ENCODE measurements at places on chromosomes 6 and 20.

- DNase-seq = no peak
Observed at GRCh38 chr6:94127716-94128115, 708.4 kb upstream of the EPHA7 start.

DNA sequence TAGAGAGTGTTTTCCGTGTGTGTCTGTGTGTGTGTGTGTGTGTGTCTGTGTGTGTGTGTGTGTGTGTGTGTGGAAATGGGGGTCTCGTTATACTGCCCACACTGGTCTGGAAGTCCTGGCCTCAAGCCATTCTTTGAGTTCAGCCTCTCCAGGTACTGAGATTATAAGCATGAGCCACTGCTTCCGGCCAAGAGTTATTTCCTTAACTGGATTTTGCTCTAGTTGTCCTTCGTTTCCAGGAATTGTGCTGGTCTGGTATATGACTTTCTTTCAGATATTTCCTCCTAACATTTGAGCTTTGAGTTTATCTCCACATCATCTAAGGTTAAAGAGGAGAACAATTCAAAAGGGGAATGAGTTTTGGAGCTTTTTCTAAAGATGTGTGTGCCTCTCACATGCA is 124.8 kb downstream of the SH3BGRL2 start:
- DNase-seq = no peak

GRCh38 chr6:163872335-163872734 is 457.8 kb downstream of the QKI start:
- no peak for DNase-seq

DNA sequence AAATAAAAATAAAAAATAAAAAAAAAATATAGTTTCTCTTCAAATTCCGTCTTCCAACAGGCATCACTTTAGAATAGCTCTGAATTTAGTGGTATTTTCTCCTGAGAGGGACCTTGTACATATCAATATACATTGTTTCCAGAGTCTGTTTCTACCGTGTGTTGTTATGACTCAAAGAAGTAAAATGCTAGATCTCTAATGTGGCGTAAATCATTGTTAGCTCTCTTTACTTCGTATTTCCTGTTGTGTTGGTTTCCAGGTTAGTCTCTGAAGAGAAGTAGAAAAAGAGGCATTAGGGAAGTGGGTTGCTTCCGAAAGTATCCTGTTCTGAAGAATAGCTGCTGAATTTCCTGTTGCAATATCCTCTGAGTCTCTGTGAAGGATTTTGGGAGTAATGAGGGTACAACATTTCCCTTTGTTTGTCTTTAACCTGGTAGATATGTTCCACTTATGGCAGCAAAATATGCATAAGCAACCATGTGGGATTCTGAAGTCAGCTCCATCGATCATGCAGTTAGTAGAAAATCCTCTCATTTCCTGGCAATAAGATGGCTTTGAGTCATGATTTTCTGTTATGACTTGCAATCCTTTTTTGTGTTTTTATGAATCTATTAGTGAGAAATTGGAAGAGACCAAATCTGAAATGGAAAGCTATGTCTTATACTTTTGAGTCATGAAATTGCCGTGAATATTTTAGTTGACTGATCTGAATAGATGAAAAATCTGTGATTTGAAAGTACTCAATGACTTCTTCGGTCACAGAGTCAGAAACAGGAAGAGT is 42.0 kb upstream of the MCHR2 start:
- no peak for DNase-seq

DNA sequence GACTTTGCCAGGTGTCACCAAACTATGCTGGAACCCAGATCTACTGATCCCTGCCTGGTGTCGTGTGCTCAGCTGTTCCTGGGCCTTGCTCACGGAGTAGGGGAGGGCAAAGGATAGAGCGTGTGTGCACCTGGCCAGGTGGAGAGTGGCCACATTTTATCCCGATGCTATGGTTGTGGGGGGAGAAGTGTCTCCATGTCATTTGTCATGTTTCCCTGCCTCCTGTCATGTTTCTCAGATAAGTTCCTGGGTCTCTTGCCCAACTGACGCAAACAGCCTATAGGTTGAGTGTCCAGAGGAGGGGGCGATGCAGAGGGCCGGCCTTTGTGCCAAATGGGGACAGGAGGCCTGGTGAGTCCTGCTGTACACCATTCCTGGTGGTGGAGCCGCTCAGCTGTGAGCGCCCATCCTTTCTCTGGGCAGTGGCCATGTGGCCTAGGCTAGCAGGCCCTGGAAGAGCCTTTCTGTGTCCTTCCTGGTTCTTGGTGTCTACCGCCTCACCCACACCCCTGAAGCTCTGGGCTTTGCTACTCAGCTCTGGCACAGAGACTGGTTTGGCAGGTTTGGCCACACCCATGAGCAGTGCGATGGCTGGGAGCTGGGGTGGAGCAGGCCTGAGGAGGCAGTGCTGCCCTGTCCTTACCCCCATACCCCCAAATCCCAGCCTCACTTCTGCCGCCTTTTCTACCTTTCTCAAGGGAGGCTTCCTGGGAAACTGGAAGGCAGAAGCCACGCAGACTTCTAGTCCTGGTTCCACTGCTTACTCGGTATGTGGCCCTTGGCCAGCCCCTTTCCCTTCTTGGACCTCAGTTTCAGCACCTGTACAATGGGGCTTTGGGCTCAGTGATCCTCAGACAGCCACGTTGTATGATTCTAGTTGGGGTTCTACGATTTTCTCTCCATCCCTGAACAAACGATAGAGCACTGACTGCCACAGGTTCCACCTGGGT is 32.3 kb upstream of the EPB41L1 start:
- DNase-seq = no peak

DNA sequence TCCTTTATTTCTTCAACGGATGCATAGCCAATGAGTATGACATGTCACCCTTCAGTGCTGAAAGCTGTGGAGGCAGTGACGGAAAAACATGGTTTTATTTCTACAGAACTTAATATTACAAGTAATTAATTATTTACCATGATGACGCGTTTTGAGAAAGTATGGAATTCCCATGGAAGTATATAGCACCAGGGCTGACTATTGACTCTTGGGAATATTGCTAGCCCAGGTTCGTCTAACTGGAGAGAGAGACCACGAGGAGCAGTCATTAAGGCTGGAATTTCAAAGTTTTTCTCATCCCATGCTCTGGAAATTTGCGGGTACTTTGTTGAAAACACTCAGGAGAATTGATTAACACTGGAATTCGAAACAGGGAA is 155.2 kb upstream of the PRSS16 start:
- no peak for DNase-seq

- DNase-seq = no peak
Observed at GRCh38 chr20:61922411-61922810, 143.3 kb downstream of the TAF4 start.

GRCh38 chr20:8602389-8603116 is 466.3 kb upstream of the PLCB4 start:
- DNase-seq = no peak

GRCh38 chr6:30974490-30975252 is 8.8 kb upstream of the MUC21 start:
- DNase-seq = no peak

GRCh38 chr20:62183426-62184142 is 756 bp downstream of the MTG2 start:
- no peak for DNase-seq

DNA sequence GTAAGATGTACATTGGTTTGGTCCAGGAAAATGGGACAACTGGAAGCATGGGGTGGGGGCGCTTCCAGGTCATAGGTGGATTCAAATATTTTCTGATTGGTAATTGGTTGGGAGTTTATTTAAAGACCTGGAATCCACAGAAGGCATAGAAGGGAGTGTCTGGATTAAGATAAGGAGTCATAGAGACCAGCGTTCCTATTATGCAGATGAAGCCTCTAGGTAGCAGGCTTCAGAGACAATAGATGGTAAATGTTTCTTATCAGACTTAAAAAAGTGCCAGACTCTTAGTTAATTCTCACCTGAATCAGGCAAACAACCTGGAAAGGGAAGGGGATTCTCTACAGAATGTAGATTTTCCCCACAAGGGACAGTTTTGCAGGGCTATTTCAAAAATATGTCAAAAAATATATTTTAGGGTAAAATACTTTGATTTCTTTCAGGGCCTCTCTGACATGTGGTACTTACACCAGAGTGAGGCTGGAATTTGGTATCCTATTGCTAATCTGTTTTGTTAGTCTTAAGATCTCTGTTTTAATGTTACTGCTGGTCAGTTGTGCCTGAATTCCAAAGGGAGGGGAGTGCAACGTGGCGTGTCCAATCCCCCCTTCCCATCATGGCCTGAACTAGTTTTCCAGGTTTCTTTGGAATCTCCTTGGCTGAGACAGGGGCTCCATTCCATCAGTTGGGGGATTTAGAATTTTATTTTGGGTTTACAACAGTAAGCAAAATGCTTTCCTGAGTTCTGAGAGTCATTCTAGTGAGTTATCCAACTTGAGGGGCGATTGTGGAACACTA is 25.1 kb downstream of the PIGT start:
- no peak for DNase-seq

DNA sequence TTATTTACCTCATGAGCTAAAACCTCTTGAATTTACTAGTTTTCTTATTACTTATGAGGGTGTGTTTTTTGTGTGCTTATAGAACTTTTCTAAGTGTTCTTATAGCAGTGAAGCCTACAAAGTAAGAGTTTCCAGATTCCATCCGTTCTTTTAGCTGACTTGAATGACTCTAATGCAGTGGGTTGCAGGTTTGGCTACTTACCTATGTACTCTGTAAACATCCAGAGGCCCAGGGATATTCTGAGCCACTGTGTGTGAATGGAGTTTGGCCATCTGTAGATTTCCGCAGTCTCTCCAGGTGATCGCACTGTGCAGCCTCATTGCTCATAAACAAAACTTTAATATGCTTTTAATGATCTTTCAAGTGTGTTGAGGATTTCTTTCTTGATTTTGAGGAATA is 157.8 kb downstream of the MYO6 start:
- no peak for DNase-seq

DNA sequence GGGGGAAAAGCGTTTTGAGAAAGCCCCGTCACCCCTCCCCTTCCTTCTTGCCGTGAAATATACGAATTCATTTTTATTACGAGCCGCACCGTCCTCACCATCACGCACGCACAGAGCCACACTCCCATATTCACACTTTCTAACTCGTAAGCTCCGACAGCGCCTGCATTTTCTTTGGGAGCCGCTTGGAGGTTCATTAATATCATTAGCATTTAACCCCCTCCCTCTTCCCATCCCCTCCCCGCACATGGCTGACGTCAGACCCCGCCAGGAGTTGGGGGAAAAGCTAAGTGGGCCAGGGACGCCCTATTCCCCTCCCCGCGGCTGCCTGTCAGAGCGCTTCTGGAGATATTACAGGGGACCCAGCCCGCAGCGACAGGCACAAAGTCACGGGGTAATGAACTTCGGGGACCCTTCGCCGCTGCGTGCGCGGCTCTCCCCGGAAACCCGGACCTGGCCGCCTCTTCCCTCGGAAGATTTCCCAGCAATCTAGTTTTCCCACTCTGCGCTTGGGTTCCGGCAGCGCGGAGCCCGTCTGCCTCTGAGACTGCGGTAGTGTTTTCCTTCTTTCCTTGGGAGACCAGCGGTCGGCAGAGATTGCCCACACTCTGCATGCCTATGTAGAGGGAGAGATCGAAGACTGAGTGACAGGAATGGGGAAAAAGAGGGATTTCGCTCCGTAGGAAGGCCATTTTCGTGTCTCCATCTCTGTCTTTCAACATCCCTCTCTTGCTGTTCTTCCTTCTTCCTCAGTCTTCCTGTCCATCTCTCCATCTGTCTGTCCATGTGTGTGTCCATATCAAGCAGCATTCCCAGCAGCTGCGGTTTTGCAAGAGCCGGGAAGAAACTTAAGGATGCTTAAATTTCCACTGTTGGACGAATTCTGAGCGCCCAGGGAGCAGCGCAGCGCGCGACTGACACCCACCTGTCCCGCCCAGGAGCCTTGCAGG is at the start of gene NR2E1:
TSS of gene NR2E1 (plus strand) at position 309 of the 950 bp plus-strand sequence. CDS start 744 bp downstream, outside the sequence.
- no peak for DNase-seq

GRCh38 chr20:46965477-46965876 is 70.8 kb downstream of the EYA2 start:
- DNase-seq = no peak

DNA sequence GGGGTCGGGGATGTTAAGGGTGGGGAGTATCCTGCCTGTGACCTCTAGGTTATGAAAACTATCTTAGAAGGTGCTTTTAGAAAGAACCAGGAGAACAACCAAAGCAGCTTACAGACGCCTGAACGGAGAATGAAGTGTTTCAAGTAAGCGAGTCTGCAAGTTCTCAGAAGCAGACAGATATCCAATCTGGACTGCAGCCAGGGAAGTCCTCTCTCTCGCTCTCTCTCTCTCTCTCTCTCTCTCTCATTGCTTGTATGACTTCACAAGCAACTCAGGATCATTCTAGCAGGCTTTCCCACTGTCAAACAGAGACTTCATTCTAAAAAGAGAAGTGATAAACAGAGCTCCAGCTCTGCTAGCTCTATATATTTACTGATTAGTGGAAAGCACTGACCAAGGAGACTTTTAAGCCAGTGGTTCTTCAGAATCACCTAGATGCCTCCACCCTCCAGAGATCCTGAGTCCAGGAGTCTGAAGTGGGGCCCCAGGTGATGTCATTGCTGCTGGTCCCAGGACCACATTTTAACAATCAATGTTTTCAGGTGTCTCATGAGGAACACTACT is 6.0 kb downstream of the TCF21 start:
- DNase-seq = no peak

DNA sequence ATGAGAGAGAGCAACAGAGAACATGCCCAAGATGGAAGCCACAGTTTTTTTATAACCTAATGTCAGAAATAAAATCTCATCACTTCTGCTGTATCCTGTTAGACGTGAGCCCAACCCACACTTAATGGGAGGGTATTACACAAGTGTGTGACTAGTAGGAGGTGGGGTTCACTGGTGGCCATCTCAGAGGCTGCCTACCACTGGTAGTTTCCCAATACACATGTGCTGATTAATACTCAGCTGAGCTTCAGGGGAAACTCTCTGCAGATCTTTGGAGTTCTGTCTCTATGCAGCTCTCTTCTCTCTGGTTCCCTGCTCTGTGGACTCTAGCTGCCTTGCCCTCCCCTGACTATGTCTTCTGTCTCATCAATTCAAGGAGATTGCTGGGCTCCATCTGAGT is 35.7 kb downstream of the CNBD2 start:
- no peak for DNase-seq

DNA sequence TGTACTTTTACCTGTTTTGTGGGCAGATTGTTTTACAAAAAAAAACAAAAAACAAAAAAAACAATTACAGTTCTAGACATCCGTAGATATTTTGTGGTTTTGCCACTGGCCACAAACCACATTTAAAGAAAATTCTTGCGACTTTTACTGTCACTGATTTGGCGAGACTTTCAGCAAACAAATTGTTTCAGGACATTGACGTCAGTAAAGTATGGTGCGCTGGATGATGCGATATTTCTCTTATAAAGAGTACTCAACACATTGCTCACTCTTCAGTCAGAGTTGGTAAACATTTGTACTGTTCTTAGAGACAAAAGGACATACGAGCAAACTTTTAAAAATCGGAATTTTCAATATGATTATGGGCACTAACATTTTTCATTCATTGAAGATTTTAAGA is 229.8 kb downstream of the HAO1 start:
- no peak for DNase-seq

- DNase-seq = no peak
Observed at GRCh38 chr6:119226089-119226488, 123.5 kb downstream of the MAN1A1 start.

DNA sequence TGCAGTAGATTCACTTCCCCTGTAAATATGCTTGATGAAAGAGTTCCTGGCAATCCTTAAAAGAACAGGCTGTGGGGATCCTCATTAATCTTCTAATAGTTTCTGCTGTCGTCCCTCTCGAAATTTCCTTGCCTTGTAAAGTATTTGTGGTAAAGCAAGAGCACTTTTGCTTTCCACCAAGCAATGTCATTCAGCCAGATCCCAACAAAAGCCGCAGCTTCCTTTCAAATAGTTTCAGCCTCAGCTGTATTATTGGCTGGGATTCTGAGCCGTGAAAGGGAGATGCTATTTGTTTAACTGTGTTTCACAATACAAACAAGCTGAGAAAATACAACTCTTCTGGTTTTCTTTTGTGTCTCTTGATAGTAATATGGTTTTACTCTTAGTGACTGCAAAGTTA is 48.9 kb upstream of the EPHA7 start:
- DNase-seq = no peak
